AG08396 (cell line): ENCODE measurements at places on chromosomes 1 and 21.
A peak's percentile ranks its signal among the peaks of the same experiment; 100 is the strongest.

GRCh38 chr1:95086949-95087533 is 14.3 kb upstream of the ALG14 start:
- DNase-seq, result peak; percentile 81

DNA sequence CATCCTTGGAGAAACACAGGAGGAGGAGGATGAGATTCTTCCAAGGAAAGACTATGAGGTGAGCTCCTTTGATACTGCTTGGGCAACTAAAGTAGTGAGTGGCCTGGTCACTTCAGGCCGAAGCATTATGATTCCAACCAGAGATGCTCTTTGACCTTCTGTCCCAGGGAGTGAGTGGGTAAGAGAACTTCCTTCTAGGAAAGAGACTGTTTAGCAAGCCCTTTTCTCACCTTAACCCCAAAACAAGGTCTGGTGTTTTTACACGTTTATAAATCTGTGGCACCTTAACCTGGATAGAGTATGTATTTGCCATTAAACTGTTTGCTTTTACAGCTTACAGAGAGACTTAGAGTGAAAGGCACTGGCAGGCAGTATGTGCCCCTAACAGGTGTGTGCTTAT is 1.1 kb downstream of the CLCN6 start:
- DNase-seq, result no peak

- no peak for DNase-seq
Observed at GRCh38 chr21:44702111-44702972, 5.4 kb downstream of the KRTAP10-12 start.

DNA sequence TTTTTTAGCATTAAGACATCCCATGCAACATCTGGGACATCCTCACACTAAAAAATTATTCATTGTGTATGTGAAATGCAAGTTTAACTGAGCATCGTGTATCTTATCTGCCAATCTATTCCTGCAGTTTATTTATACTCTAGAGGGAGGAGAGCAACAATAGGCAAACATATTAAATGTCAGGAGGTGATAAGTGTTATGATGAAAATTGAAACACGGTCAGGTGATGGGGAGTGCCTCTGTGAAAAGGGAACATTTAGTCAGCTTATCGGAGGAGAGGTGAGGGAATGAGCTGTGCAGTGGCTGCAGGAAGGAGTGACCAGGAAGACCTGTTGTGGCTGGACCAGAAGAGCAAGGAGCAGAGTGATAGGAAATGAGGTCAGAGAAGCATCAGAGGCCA is 775 bp upstream of the EFCAB14 start:
- DNase-seq, result no peak

DNA sequence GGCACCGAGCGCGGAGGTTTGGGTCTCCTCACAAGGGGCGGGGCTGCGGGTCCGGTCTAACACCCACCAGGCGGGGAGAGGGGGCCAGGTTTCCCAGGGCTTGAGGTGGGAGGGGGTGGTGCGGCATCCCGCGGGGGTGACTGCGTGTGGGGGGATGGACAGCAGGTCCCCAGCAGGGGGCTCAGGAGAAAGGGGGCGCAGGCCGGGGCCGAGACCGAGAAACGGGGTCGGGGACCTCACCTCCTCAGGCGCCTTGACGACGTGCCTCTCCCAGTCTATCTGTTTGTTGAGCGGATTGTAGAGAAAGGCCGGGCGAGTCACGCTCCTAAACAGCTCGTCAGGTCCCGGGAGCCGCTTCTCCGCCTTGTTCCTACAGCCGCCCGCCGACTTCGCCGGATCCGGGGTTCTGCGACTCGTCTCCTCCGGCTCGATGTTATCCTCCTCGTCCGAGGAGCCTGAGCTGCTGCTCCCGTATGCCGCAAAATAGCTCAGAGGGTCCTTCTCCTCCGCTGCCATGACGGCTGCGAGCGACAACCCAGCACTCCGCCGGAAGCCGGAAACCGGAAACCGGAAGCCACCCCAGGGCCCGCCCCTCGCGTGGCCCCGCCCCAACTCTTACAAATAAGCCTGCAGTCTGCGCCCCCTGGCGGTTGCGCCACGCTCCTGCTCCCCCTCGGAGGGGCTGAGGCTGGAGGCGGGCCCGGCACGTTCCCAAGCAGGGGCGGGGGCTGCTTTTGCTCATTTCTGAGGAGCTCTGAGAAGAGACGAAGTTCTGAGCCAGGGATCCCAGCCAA is at the start of gene C1orf52:
Gene C1orf52, minus strand, starts transcription at position 545 of the 794 bp plus-strand sequence. Its CDS starts 29 bp downstream, at position 516.
- peak; percentile 92 for DNase-seq

- peak; percentile 3 for DNase-seq
Observed at GRCh38 chr1:40622936-40623629, 42.4 kb downstream of the RIMS3 start.

GRCh38 chr1:43275826-43276620 is 6.2 kb downstream of the TMEM125 start:
- DNase-seq, result no peak

DNA sequence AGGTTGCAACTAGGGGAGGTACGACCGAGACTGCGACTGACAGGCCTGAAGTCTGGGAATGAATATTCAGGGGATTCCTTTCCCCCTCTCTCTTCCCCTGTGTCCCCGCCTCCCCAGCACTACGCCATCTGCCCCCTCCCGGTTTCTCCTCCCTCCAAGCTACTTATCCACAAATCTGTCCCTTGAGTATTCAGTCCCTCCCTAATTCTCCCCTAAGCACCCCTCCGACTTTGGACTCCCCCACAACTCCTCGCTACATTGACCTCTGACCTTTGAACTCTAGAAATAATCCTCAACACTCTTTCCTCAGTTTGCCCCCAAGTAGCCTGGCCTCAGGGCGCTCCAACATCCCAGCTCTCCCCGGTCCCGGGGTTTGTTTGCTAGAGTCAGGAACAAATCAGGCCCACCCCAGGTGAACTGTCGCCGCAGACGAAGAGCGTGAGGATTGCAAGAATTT is 393 bp downstream of the LYSMD1 start:
- peak; percentile 58 for DNase-seq

DNA sequence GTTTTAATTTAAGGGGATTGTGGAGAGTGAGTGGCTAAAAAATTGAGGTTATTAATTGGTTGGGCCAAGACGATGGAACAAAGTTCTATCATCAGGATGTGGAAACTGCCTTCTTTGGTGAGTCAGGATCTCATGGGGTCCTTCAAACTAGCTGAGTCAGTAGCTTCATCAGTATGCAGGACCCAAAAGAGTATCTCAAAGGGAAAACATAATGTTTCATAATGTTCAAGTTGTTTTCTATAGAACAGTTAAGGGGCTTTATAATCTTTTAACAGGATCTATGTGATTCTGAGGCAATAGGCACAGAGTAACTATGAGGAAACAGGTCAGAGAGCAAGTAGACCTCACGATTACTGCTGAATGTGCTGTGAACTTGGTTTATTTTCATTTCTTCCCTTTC is 3.2 kb upstream of the OLFML2B start:
- no peak for DNase-seq

DNA sequence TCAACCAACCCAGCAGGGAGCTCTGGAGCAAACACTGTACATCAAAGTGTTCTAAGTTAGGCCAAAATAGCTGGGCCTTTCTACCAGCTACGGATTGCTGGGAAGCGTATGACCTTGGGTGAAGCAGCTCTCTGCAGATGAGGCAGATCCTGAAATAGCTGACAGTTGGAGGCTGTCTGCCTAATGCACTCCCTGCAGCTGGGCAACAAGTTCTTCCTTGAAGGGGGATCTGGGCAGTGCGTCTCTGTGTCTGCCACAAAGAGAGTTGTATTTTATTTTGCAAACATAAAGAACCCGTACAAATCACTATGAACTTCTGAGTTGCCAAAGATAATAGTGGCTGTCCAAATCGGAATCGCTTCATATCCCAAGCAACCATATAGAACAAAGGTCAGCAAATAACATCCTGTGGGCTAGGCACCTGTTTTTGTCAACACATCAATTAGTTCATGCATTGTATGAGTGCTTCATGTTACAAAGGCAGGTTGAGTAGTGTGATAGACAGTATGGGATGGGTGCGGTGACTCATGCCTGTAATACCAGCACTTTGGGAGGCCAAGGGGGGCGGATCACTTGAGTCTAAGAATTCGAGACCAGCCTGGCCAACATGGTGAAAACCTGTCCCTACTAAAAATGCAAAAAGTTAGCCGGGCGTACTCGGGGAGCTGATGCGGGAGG is 29.1 kb upstream of the KLF17 start:
- DNase-seq, result no peak

DNA sequence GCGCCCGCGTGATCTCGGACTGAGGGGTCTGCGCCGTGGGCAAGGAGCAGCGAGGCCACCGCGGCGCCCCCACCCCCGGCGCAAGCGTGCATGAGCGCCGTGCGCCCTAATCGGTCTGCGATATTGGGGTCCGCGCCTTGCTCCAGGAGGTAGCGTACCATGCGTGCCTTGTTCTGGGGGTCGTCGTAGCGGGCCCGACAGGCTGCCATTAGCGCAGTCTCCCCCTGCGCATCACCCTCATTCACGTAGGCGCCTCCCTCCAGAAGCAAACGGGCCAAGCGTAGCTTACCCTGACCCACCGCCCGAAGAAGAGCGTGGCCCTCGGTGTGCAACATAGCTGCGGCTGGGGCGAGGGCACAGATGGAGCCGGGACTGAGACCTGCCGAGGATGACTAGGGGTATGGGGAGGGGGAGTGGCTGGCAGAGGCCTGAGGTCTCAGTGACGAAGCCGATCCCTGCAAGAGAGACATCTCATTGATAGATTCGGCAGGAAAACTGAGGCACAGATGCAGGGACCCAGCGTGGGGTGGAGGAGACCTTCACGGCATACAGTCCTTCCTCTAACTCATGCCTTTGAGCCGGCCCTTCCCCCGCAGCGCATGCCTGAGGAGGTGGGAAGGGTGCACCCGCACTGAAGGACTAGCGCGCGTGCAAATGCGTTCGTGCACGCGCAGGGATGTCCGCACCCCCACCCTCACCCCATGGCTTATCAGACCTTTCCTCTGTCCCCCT is 2.8 kb downstream of the ANKRD34A start:
- DNase-seq, result peak; percentile 56

- DNase-seq, result no peak
Observed at GRCh38 chr1:46224966-46225365, 21.8 kb downstream of the LURAP1 start.

DNA sequence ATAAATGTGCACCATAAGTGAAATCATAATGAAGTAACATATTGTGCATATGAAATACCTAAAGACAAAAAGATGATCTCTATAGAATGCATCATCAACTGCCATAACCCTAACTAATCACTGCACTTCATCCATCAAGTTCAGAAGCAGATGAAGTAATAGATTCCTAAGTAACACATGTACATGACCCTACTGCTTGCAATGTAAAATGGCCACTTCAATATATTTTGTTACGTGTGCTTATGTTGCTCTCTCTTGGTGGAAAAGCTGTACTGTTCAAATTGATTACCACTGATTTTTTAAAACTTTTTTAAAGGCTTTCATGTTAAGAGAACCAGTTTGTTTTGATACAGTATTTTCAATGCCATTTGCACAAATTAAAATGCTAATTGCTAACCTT is 141.8 kb downstream of the TTLL7 start:
- peak; percentile 35 for DNase-seq

- DNase-seq, result no peak
Observed at GRCh38 chr1:155016231-155016831, 13.7 kb downstream of the ZBTB7B start.

GRCh38 chr1:198848206-198848605 is 209.4 kb downstream of the PTPRC start:
- no peak for DNase-seq

- no peak for DNase-seq
Observed at GRCh38 chr1:172959571-172959970, 91.2 kb downstream of the TNFSF18 start.

GRCh38 chr1:107964336-107965109 is 457 bp downstream of the VAV3 start:
- DNase-seq, result peak; percentile 11

DNA sequence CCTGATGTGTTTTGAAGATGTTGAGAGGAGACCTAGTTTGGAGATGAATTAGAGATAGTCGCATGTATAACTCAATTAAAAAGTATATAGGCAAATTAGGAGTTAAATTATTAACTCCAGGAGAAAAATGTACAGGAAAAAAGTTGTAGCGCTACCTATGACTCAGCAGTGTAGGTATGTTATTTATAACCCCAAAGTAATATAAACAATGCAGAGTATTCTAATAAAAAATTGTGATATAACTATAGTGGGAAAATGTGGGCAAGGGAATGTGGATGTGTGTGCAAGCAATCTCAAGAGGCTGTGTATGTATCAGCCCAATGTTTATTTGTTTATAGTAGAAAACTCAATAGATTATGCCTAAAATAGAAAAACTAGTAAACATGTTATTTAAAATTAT is 144.5 kb downstream of the BRINP2 start:
- no peak for DNase-seq
